ENCODE measurements at places on chromosomes 12 and 14.

DNA sequence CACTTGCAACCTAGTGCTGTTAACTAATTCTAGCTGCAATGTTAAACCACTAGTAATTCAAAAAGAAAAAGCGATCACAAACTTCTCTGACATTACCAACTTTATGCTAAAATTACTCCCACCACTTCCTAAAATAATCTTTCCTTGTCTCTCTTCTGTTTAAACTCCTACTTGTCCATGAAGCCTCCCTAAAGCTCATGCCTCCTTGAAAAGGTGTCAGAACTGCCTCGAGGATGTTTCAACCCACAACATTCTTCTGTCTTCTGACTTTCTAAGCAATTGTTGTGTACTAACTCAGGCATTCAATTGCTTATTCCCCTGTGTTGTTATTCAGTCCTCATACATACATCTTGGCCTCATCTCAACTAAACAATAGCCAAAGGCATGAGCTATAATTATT, 5.9 kb downstream of the GNPTAB start:
- no peak for DNase-seq

DNA sequence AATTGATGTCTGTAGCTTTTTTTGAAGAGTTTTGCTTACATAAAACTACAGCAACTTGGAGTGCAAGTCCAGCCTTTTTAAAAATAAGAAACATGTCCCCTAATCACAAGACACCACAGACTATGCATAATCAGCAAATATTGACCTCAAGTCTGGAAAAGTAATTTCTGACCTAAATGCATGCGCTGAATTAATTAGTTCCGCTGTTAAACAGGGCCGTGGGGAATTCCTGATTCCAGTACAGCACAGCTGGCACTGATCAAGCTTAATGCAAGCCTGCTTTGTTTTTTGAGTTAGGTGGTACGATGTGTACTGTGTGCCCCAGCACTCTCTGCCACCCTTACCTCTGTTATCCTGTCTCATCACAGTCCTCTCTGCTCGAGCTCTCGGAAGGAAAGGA, 9.2 kb downstream of the MLH3 start:
- DNase-seq: peak; percentile 58

GRCh38 chr14:59247801-59248584, 59.5 kb downstream of the DAAM1 start:
- DNase-seq: no peak

GRCh38 chr12:4828176-4828575, 81.5 kb upstream of the KCNA1 start:
- DNase-seq: no peak

DNA sequence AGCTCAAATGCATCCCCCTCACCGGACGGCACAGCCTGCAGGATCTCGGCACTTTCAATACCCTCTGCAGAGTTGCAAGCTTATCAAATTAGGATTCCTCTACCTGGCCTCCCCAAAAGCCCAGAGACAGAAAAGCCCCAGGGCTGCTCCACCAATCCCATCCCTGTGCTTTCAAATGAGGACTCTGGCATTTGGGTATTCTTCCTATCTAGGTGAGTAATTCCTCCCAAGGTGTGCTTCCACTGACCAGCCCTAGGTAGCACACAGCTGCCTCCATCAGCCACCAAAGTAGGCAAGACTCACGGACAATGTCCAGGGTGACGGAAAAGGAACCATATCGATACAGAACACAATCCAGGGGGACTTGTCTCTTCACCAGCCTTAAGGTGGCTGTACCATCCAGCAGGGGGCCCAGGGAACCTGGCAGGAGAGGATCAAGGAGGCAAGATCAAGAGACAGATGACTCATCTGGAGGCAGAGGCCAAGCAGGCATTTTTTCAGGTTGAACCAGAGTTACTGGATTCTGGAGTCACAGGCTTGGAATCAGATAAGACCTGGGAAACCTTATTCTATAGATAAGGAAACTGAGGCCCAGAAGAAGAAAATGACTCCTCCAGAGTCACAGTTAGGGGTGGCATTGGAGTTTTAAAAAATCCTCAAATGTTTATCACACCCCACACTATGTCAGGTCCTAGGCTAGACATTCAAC, 9.9 kb downstream of the PMEL start:
- peak; percentile 54 for DNase-seq

- no peak for DNase-seq
Measured at GRCh38 chr12:1886396-1887008, 31.9 kb downstream of the CACNA2D4 start.

DNA sequence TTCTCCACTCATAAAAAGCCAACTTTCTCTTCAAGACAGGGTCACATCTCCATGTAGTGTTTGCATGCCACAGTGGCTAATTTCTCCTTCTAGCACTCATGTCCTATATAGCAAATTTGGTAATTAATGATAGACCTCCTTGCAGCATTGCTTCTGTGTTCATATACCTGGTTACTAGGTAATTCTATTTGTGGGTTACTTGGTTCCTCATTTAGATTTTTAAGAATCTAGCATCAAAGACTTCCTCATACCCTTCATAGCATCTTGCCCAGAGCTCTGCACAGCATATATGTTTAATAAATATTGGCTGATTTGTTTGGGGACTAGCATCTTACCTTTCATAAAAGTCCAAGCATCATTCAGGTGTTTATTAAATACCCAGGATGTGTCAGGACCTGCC, 152.1 kb downstream of the DUSP6 start:
- no peak for DNase-seq

DNA sequence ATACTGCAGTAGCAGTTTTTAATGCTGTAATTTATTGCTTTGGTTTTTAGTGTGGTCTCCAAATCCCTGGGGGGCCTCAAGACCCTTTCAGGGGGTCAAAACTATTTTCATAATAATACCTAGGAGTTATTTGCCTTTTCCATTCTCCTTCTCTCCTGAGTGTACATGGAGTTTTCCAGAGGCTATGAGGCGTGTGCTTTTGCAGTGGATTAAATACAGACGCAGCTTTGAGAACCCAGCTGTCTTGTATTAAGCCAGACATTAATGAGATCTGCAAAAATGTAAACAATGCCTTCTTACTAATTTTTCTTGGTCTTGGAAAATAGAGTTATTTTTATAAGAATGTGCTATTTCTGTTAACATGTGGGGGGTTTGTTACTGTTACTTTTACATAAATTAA, 68.6 kb downstream of the SLC25A47 start:
- DNase-seq: peak; percentile 87

- DNase-seq: no peak
Measured at GRCh38 chr14:96803958-96804357, 6.8 kb downstream of the VRK1 start.

- peak; percentile 62 for DNase-seq
Measured at GRCh38 chr12:74889563-74890236, 319.9 kb downstream of the KCNC2 start.

DNA sequence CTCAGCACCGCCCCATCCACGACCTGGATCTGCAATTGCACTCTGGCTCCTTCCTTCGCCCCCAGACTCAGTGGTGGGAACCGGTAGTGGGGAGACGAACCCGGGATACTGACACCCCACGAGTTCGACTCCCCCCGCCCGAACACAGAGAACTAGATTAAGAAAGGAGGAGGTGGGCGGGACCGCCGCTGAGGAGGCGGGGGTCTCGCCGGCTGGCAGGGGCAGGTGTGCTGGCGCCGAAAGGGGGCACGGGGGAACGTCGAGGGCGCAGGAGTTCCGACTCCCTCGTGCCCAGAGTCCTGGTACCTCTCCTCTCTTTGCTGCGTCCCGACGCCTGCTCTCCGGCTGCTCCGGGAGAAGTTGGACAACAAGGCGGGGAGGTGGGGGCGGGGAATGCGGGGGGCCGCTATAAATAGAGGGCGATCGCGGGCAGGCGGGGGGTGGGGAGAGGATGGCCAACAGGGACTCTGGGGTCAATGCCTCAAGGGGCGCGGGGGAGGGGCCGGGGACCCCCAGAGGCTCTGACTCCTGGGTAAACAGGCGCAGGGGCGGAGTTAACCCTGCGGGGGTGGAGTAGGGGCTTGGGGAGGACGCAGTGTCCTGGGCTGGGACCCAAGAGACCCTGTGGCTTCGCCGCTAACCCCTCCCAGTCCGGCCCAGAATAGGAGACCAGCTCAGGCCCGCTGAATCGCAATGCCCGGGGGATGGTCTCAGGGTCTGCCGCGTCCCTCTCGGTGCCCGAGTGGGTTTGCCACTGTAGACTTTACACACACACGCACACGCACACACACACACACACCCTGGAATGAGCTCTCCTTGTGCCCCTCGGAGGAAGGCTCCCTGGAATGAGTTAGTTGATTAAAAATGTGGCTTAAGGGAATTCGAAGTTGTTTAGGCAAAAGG, 761 bp upstream of the NDRG2 start:
- DNase-seq: no peak

DNA sequence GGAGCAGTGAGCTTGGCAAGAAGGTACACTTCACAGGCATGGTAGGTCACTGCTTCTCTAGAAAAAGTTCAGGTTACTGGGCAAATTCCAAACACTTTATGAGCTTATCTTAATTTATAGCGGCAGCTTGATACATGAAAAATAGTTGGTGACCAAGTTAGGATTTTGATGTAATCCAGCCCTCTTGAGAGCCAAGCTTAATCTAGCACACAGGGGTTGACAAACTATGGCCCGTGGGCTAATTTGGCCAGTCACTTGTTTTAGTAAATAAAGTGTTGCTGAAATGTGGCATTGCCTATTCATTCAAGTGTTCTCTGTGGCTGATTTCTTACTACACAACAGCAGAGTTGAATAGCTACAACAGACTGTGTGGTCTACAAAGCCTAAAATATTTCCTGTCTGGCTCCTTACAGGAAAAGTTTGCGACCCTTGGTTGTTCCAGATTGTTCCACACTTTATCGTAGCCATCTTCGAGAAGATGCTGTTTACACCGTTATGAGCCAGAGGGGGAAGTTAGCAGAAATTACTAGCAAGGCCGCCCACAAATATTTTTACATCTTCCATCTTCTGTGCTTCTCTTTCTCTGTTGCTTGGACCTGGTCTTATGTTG, 120.9 kb downstream of the DAAM1 start:
- DNase-seq: no peak

GRCh38 chr14:102066041-102066451, 20.8 kb downstream of the HSP90AA1 start:
- DNase-seq: no peak

DNA sequence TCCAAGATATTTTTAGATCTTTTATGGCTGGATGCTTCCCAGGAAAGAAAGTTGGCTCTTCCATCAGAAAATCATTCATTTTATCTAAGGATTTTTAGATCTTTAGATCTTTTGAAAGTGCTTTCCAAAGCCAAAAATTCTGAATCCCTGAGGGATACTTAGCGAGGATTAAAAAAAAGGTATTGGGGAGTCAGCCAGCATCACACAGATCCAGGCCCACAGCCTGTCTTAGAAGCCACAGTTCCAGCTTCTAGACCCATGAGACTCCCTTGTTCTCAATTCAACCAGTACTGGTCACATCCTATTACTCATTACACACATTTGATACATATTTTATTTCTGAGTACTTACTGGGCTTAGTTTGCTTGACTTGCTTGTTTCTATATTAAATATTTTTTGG, 49.9 kb downstream of the TSPAN8 start:
- DNase-seq: peak; percentile 10

- peak; percentile 100 for DNase-seq
Measured at GRCh38 chr12:55847603-55848291, 5.0 kb upstream of the MMP19 start.

GRCh38 chr14:95248432-95248831, 71.3 kb downstream of the CLMN start:
- DNase-seq: peak; percentile 89

DNA sequence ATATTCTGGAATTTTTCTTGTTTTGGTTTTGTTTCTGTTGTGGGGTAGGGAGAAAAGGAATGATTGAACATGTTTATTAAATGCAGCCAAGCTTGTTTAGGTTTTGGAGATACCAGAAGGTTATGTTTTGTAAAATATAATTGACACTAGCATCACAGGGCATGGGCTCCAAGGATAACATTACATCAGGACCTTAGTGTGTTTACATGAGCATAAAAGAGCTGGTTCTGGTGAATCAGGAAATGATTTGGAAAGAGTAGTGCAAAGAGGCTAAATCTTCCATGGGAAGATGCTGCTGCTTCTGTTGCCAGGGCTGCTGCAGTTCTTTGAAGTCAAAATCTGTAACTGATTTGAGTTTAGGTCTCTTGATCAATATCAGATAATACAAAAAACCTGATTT, 118.7 kb downstream of the ETNK1 start:
- no peak for DNase-seq

GRCh38 chr12:104942075-104942474, 16.0 kb downstream of the SLC41A2 start:
- no peak for DNase-seq

- no peak for DNase-seq
Measured at GRCh38 chr12:102436867-102437266, 43.5 kb downstream of the IGF1 start.

DNA sequence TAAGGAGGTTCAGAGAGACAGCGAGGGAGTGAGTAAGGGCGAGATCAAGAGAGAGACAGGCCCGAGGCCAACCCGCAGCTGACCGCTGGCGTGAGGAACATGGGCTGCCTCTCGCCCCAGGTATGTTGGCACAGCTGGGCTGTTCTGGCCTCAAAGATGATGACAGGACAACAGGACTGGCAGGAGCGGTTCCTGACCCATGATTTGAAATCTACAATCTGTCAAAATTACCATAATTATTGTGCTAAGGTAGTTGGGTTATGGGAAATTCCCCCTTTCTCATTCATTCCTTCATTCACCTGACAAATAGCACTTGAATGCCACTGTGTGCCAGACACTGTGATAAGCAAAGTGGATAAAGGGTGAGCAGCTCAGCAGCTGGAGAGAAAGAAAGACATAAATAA, 5.1 kb upstream of the ENDOU start:
- no peak for DNase-seq

GRCh38 chr12:2844786-2845185, 10.0 kb upstream of the NRIP2 start:
- DNase-seq: peak; percentile 29

DNA sequence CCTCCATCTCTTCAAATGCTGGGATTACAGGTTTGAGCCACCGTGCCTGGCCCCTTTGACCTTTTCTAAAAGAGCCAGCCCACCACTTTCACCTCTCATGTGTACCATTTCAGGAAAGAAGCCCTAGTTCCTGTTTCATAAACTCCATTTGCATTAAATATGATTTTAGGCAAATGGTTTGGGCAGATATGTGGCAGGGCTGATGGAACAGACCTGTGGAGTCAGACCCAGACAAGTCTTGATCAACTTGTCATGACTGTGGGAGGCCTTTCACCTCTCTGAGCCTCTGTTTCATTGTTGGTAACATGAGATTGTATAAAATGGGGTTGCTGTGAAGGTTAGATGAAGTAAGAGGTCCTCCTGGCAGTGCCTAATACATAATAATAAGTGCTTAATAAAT, 5.2 kb upstream of the MAP3K9 start:
- DNase-seq: no peak

DNA sequence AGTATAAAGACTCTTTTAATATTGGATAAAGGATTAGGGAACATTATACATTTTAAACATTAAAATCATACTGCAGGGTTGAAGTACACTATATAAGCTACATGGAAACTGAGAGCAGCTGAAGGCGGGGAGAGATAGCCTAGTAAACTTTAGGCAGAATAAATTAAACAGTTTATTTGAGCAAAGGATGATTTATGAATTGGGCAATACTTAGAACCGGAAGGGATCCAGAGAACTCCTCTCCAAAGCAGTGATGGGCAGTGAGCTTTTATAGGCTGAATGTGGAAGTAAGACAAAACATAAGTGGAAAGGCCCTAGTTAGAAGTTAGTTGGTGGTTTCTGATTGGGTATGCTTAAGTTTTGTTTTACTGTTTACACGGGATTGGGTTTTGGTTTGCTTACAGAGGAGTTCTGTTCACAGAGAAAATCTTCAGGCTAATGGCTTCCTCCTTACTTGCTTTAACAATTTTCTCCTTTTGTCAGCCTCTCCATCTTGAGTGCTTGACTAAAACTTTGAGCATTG, 18.9 kb downstream of the LEMD3 start:
- DNase-seq: no peak

Data from fibroblast of skin of abdomen (primary cell).